COLO829 (cell line): ENCODE measurements at places on chromosomes 7 and 10.

DNA sequence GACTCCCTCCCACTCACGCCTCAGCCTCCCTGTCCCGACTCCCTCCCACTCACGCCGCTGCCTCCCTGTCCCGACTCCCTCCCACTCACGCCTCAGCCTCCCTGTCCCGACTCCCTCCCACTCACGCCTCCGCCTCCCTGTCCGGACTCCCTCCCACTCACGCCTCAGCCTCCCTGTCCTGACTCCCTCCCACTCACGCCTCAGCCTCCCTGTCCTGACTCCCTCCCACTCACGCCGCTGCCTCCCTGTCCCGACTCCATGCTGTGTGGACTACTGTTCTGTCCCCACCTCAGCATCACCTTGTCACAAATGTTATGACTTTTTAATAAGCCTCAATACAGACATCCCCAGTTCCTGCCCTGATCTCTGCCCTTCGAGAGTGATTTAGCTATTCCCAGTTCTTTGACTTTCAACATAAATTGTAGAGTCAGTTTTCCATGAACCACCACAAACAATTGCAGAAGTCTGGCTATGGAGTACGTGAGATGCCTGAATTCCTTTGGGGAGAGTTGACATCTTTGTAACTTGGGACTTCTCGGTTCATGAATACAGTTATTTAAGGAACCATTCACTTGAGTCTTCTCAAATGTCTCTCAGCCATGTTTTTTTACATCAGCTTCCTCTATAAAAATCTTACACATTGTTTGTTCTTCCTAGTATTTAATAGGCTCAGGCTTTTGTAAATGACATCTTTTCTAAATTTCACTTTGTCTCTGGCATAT is 71.9 kb downstream of the FOXL3 start:
- no peak for DNase-seq

GRCh38 chr10:86861351-86861750 is 96.1 kb downstream of the MMRN2 start:
- no peak for DNase-seq

DNA sequence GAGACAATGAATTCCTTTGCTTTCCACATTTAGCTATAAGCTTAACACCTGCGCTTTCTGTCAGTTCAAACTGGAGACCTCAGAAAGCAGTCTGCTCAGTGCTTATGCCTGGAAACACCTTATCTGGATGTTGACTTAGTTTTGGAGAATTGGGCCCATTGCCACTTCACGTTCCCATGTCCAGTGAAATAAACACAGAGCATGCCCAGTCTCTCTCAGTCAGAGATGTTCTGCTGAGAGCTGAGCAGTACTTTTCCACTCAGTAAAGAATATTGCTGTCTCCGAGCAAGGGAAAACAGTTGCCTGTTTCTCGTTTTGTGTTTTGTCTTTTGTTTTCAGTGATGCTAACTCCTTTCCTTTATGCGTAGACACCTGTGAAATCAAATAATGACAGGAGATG is 83.2 kb upstream of the PRR15 start:
- no peak for DNase-seq

GRCh38 chr7:88291398-88292173 is 15.1 kb downstream of the STEAP4 start:
- no peak for DNase-seq

DNA sequence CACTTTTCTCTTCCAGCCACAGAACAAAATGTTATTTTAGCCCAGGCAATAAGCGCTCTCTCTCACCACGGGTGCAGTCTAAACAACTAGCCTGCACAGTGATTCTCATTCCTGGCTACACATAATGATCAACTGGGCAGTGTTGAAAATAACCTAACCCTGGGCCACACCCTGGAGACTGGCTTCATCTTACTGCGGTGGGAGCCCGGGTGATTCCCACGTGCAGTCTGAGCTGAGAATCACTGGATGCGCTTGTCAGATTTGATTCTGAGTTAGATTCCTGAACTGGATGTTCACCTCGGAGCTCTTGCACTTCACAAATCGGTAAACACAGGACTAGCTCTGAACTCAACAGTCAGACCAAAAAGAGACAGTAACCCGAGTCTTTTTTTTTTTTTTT is 14.9 kb downstream of the ZC3HAV1 start:
- no peak for DNase-seq

- no peak for DNase-seq
Observed at GRCh38 chr7:77409739-77410547, 6.2 kb downstream of the GSAP start.

DNA sequence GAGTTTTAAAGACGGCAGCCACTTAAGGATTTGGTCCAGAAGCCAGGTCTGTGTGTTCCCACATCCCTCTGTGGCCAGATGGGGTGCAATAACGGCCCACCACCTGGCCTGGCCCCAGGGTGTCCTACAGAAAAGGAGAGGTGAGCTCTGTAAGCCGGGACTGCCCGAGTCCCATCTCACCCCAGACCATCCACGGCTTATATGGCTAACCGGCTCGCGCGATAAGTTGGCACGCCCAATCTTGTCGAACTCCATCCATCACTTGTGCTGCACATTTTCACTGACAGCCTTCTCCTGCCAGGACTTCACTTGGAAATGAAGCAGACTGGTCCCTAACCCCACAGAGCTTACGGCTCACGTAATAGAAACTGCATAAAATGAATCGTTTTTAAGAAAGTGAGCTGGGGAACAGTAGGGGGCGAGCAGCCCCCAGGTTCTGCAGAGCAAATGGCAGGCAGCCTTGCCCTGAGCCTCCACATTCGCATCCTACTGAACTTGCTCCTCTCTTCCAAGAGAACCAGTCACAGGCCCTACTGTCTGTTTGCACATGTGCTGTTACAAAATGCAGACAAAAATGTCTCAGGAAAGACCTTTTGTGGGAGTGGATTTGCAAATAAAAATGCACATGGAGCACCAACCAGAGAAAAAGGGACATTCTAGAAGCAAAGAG is 98.2 kb downstream of the TNS3 start:
- DNase-seq = no peak

DNA sequence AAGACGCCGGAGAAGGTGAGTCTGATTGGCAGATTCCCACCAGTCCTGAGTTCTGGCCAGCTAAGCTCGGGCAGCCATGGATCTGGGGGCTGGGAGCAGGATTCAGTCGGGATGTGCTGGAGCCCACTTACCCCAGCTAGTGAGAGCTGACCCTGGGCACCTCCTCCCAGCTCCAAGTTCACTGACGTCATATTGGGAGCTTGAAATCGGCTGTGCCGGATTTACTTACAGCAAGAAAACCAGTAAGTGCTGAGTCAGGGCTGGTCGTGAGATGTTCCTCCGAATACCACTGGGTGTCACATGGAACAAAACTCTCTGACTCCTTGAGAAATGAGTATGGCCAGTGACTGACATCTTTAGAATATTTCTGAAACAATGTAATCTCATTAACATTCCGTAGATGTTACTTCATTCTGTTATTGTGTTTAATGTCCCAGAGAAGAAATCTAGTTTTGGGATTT is 621.2 kb downstream of the SDK1 start:
- no peak for DNase-seq
